ENCODE measurements at places on chromosomes 1 and 21. TPM values are rescaled to one million over a fixed set of nuclear protein-coding genes. Genes with fewer than 3 reads are reported as not detected.

Gene ISG15
- total RNA-seq: 15.0 TPM

Gene MXRA8
- total RNA-seq: 11.5 TPM

Gene TAGLN2
- 28.1 TPM for total RNA-seq

Gene DNASE2B
- 0.16 TPM for total RNA-seq

Gene CFHR3
- total RNA-seq: not detected

Gene SHCBP1L
- total RNA-seq: not detected

DNA sequence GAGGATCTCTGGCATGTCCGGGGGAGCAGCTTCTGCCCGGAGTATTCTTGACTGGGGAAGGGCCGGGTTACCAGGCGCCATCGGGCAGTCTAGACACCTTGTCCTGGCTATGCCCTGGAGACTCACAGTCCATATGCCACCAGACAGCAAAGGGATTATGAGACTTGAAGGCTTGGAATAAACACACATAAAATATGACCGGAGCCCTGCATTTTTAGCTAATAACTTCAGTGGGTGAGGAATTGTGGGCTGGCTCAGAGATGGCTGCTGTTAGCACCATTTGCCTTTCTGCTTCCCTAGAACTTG is 15.5 kb downstream of the NTPCR start:
- no peak for DNase-seq
